ENCODE measurements at places on chromosomes 1 and 21.

GRCh38 chr1:163144418-163144817, 58.3 kb downstream of the RGS5 start:
- no peak overlapping the region for H3K4me3 ChIP-seq
- no peak for DNase-seq
- H3K27ac ChIP-seq, result peak overlapping the region; percentile 36
- peaks cover 4% of the 10 kb centered on the region for H3K4me1 ChIP-seq

DNA sequence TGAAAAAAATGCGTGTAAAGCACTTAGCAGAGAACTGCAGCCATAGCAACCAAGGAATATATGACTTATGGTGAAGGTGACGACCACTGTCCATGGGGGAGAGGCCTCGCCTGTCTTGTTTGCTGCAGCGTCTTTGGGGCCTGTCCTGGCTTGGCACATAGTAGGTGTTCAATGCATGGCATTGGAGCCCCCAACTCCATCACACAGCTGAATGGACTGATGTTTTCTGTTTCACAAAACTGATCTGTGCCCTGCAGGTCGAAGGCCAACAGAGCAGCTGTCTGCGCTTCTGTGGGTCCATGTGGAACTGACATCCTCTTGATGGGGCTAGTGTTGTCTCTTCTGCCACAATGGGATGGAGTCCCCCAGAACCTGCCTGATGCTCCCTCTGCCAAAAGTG, 296.0 kb downstream of the PTPRU start:
- no peaks in the 10 kb centered on the region for H3K27me3 ChIP-seq
- H3K4me1 ChIP-seq, result no peaks in the 10 kb centered on the region
- H3K4me3 ChIP-seq, result no peak overlapping the region
- no peak overlapping the region for H3K27ac ChIP-seq

- no peak overlapping the region for H3K27ac ChIP-seq
- DNase-seq, result no peak
- H3K36me3 ChIP-seq, result no peaks in the 10 kb centered on the region
- H3K27me3 ChIP-seq, result no peaks in the 10 kb centered on the region
- H3K4me1 ChIP-seq, result no peaks in the 10 kb centered on the region
Measured at GRCh38 chr1:31980835-31981455, 32.7 kb upstream of the KHDRBS1 start.

DNA sequence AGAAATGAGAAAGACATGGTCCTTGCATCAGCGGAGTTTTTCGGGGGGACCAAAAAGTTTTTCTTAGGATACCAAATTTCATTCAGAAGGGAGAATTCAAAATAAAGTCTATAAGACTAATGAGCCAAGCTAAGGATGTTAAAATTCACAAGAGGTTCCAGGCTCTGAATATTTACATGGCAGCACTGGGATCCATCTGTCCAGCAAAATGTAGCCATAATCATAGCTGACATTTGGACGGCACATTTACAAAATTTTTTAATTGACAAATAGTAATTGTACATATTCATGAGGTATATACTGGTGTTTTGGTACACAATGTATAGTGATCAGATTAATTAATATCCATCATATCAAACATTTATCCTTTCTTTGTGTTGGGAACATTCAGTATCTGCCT, 107.9 kb downstream of the ZNF648 start:
- no peak overlapping the region for H3K27ac ChIP-seq
- H3K4me3 ChIP-seq, result no peak overlapping the region
- H3K36me3 ChIP-seq, result no peaks in the 10 kb centered on the region
- DNase-seq, result no peak

DNA sequence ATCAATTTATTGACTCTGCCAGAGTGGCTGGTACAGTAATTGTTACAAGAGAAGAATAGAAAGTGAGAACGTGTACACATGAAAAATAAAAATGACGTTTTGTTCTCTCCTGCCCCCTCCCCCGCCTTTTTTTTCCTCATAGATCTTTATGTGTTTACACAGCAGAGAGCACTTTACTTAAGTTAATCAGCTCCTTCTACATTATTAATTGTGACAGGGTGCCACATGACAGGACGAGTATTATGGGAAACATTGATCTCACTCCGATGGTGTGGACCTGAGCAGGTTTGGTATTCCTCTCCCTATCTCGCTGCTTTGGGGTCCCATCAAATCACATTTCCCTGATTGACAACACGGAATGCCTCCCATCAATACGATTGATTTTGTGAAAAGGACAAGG, 285.7 kb downstream of the TM2D1 start:
- peaks cover 7% of the 10 kb centered on the region for H3K4me1 ChIP-seq
- no peak overlapping the region for H3K27ac ChIP-seq
- no peaks in the 10 kb centered on the region for H3K36me3 ChIP-seq
- no peak overlapping the region for H3K4me3 ChIP-seq
- no peak for DNase-seq

DNA sequence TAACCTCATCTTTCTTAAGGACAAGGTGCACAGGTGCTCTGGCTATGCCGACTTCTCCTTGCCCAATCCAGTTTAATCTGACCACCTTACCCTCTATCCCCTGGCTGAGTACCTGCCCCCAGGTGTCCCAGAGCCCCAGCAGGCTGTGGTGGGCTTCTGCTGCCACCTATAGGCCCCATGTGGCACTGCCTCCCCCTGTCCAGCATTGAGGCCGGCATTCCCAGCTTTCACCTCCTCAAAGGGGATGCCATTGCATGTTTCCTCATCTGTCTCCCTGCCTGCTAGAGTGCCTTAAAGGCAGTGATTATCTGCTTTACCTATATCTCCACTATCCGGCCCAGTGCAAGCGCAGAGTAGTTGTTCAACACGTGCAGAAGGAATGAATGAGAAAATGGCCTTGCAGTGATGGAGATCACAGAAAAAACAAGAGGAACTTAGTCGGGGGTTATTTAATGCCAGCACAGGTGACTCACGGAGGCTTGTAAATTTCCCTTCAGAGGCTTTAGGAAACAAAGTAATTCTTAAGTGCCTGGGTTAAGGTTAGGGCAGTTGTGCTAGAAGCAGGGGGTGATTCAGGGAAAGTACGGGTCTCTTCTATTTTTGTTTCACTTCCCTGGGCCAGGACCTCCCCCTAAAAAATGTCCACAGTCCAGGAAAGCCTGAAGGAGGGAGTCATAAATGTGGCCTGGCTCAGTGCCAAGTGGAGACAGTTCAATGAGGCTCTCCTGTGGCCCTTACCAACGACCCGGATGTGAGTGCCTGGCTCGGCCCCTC, 131.8 kb upstream of the NGF start:
- no peaks in the 10 kb centered on the region for H3K27me3 ChIP-seq
- H3K36me3 ChIP-seq, result no peaks in the 10 kb centered on the region
- no peaks in the 10 kb centered on the region for H3K4me1 ChIP-seq
- no peak overlapping the region for H3K4me3 ChIP-seq
- no peak for DNase-seq
- no peak overlapping the region for H3K27ac ChIP-seq

DNA sequence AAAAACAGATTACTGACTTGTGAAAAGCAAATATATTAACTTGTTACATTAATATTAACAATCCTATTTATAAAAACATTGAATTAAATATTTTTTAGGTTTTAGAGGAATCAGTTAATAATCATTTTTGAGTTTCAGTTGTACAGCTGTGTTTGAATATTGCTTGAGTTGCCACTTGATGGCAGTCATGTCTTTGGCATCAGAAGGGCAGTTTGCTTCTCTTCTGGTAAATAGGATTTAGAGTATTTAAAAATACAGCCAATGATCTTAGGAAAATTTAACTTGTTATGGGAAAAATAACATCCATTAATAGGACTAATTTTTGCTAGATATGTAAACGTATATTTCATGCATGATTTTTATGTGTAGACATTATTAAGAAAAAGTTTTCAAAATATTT, 234.1 kb downstream of the NCAM2 start:
- no peak for DNase-seq
- no peaks in the 10 kb centered on the region for H3K27me3 ChIP-seq
- H3K4me1 ChIP-seq, result no peaks in the 10 kb centered on the region
- H3K4me3 ChIP-seq, result no peak overlapping the region
- H3K36me3 ChIP-seq, result no peaks in the 10 kb centered on the region

Measured in aorta (tissue), 5 donors.